RCC 7860 (cell line): ENCODE measurements at places on chromosomes 1 and 21.

DNA sequence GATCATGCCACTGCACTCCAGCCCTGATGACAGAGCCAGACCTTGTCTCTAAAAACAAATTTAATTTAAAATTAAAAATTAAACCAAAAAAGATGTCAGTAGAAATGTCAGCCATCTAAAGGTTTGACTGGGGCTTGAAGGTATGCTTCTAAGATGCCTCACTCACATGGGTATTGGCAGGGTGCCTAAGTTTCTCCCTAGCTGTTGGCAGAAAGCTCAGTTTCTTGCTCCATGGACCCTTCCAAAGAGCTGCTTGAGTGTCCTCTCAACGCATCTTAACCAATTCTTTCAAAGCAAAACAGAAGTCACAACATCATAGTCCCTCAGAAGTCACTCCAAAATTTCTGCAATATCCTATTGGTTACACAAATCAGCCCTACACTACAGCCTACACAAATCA, 231.0 kb upstream of the ADGRL2 start:
- no peak for DNase-seq

- DNase-seq: no peak
These were observed 101.1 kb downstream of the NPHP4 start for GRCh38 chr1:5891137-5891536.

DNA sequence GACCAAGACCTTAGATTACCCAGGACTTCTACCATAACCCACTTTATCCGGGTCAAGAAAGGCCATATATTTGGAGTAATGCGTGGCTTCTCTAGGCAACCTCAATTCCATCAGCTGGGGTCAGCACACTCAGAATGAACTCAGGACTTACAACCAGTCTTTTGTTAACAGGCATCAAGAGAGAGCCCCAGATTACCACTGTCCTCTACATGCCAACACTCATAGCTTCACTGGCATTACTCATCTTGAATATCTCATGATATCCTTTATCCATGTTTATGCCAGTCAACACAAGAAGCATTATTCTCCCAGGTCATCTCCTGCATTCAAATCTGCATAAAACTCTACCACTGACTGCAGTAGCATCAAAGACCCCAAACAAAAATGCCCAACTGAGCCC, 6.6 kb upstream of the FCGR2A start:
- no peak for DNase-seq

GRCh38 chr1:55965981-55966461, 613.3 kb downstream of the PLPP3 start:
- DNase-seq: peak; percentile 21

DNA sequence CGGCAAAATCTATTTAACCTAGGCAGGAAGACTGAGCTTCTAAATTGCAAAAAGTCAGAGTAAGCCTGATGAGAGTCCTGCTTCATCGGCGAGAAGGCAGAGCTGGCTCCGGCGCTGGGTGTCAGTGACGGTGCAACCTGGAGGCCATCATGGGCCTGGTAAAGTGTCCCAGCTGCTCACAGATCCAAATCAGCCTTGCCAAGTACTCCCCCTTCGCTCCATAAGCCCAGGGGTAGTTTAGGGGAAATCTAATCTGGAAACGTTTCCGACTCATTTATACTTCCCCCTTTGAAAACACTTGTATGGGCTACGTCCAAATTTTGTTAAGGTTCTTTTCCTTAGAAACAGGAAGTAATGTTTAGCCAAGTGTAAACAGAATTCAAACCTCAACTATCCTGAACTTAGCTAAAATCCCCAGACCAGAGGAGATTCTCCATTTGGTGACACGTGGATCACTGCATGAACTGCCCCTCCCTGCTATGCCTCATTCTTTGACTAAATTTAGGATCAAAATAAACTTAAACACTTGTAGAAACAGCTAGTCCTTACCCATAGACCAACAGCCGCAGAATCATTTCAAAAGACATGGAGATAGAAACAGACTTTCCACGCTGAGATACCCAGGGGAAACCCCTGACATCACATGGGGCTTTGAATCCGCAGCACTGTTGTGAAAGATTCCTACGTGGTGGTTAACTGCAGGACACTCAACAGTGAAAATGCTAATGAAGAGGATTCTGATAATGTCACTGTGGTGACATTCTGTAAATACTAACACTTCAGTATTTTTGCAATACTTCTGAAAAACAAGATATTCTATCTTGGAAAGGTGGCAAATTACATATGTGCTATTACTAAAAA, 172.7 kb downstream of the TGFBR3 start:
- DNase-seq: no peak

DNA sequence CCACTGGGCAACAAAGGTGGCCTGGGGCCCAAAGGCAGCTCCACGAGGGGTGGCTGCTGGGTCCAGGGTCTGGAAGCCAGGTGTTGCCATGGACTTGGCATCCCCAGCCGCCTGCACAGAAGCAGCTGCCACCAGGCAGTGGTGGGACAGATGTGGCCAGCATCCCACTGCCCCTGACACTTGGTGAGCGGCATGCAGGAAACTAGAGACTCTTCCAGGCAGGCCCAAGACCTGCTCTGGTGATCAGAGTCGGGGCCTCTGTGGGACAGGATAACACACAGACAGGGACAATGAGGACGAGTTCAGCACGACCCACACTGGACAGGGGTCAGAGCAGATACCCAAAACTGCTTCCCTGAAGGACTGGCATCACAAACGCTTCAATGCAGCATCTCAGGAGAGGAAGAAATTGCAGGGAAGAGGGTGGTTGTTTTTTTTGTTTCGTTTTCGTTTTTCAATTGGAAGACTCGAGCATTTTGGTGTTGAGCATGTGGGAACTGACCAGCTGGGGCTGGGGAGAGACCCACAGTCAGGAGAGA, 34.1 kb upstream of the RNF187 start:
- no peak for DNase-seq

DNA sequence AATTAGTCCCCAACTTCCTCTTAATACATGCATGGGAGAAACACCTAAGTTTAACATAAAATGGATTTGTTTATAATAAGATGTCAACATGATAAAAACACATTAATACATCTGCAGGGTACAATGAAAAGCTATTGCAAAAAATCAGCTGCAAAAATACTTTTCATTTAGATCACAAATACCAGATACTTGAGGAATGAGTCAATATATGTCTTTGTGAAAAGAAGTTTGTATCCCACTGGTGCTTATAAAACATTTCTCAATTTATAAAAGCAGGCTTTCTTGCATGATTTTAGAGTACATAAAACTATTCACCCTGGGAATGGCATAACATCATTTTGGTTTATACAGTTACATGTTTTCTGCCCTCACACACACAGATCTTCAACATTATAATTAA, 18.6 kb upstream of the PRKAA2 start:
- no peak for DNase-seq
